ENCODE measurements at places on chromosomes 1 and 21. TPM values are rescaled to one million over a fixed set of nuclear protein-coding genes. Genes with fewer than 3 reads are reported as not detected.

GRCh38 chr1:159949981-159950381, 4.1 kb downstream of the SLAMF9 start:
- no peaks in the 10 kb centered on the region for H3K4me1 ChIP-seq
- DNase-seq = no peak

Gene LCE2C
- total RNA-seq = not detected

- H3K4me3 ChIP-seq = no peak within 1 kb of the TSS
- DNase-seq = no peak
- H3K27me3 ChIP-seq = no peaks in the 10 kb centered on the region
Observed at GRCh38 chr1:160739098-160739511, at the start of gene SLAMF7. Gene SLAMF7 (plus strand): TSS chr1:160739247. CDS start chr1:160739302, 55 bp downstream.

Gene COL16A1
- total RNA-seq = 83.2 TPM

- DNase-seq = no peak
- H3K4me3 ChIP-seq = peak overlapping the region; percentile 71
- peaks cover 17% of the 10 kb centered on the region for H3K36me3 ChIP-seq
- peak overlapping the region; percentile 51 for H3K27ac ChIP-seq
- H3K4me1 ChIP-seq = peaks cover 3% of the 10 kb centered on the region
Observed at GRCh38 chr1:113904293-113904673, 316 bp downstream of the AP4B1 start.

All from lung (tissue), 17 donors.